ENCODE measurements at places on chromosomes 16 and 17.

GRCh38 chr16:24130494-24131085 is 125.5 kb upstream of the CACNG3 start:
- DNase-seq: no peak

- DNase-seq: no peak
Observed at GRCh38 chr16:89119166-89119621, 25.5 kb downstream of the ACSF3 start.

DNA sequence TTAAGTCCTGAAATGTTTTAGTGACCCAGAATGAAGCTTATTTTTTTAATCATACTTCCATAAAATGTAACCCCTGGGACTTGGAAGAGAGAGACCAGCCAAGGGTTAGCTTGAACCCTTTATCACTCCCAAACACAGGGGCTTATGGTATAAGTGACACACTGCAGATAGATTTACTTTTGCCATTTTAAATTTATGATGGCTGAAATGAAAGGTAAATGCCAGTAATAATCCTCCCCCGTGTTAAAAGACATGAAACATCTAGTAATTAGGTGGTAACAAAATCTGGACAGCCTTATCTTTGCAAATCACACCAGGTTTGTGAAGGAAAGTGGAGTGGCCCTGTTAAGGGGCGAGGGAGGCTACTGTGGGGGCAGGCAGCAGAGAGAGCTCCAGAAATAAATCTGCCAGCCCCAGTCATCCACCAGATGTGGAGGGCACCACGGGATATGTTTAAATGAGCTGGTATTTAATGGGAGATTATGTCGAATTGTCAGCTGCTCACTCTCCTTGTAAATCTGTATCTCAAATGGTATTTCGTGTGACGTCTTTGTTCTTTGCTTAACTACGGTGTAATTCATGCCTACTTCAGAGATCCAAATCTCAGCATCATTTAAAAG is 326.5 kb downstream of the WWOX start:
- DNase-seq: no peak

- no peak for DNase-seq
Observed at GRCh38 chr16:76576526-76576925, 299.3 kb downstream of the CNTNAP4 start.

Data from stimulated activated CD8-positive, alpha-beta memory T cell treated with anti-CD3 and anti-CD28 coated beads, Interleukin-2, amount 100 ng/mL, for 1 hour (primary cell).